ENCODE measurements at places on chromosomes 5 and 9.

DNA sequence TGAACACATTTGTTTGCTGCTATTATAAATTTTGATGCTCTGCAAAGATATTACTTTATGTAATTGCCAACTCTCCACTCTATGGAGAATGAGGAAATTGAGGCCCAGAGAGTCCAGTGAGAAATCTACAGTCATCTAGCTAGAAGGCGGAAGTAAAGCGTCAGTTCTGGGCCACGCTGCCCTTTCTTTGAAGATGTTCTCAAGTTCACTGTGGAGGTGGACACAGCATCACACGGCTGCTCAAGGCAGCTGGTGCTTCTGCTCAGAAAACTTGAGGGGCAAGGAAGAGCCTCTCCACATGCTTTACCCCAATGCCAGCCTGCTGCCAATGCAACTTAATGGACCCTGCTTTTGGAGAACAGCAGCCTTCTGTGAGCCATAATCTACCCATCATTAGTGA, 96.3 kb downstream of the TTLL11 start:
- no peak for DNase-seq

DNA sequence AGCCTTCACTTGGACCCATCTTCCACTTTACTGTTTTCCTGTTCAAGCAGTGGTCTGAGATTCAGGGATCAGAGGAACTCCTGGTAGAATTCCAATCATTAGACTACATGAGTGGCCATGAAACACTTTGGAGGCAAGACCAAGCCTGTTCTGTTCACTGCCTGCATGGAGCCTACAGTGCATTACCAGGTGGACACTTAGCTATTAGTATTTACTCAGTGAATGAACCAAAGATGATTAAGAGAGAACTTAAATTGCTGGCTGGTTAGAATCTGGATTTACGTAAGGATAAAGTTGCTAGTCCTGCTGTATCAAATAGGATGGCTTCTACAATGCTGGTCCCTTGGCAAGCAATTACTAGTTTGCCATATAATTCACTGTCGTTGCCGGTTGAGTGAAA, 245.5 kb downstream of the ARRDC3 start:
- DNase-seq, result no peak

GRCh38 chr5:141811287-141812155, 66.7 kb downstream of the PCDH1 start:
- DNase-seq, result peak; percentile 72

DNA sequence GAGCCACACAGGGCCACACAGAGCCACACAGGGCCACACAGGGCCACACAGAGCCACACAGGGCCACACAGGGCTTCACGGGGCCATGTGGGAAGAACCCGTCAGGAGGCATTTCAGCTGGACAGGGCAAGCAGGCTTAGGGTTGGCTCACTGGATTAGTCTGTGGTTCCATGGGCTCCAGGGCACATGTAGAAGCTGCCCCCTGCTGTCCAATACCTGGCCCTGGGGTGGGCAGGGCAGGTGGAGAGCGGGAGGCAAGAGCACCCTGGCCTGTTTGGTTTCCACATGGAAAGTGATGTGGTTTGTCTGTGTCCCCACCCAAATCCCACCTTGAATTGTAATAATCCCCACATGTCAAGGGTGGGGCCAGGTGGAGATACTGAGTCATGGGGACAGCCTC, 16.4 kb upstream of the LPCAT1 start:
- DNase-seq, result no peak

DNA sequence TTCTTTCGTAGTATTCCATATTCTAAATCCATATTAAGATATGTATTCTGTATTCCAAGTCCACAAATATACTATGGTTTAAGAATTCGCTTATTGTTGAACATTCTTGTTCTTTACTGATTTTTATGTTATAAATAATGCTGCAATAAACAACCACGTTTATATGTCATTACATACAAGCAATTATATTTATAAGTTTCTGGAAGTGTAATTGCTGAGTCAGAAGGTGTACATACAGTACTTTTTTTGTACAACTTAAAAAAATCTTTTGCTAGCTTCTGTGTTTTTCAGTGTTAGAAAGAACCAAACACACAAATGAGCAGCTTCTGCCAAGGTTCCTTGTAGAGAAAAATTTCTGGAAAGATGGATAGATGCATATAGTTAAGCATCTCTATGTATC, 48.6 kb upstream of the TNFAIP8 start:
- no peak for DNase-seq

- no peak for DNase-seq
Observed at GRCh38 chr5:97420646-97421045, 237.6 kb upstream of the RIOK2 start.

DNA sequence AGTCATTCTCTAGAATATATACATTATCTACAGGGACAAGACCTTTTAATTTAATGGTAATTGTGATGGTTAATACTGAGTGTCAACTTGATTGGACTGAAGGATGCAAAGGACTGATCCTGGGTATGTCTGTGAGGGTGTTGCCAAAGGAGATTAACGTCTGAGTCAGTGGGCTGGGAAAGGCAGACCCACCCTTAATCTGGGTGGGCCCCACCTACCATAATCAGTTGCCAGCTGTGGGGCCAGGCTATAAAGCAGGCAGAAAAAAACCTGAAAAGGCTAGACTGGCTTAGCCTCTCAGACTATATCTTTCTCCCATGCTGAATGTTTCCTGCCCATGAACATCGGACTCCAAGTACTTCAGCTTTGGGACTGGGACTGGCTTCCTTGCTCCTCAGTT, 112.2 kb upstream of the SMC2 start:
- no peak for DNase-seq

GRCh38 chr5:154042766-154043165, 4.0 kb downstream of the MFAP3 start:
- DNase-seq, result no peak

- DNase-seq, result no peak
Observed at GRCh38 chr5:53151713-53152458, 42.3 kb upstream of the MOCS2 start.

GRCh38 chr5:52842111-52842510, 54.4 kb downstream of the ITGA1 start:
- no peak for DNase-seq

GRCh38 chr9:82254646-82255367, 266.2 kb downstream of the SPATA31D1 start:
- no peak for DNase-seq

Data from GM12892 (cell line).